Activated naive CD4-positive, alpha-beta T cell treated with anti-CD3 and anti-CD28 coated beads, Interleukin-2, amount 50 U/mL, for 72 hours (primary cell): ENCODE measurements at places on chromosomes 3 and 15. TPM values are rescaled to one million over a fixed set of nuclear protein-coding genes. Genes with fewer than 3 reads are reported as not detected.

AGBL1 gene
- total RNA-seq, result not detected

PEX5L gene
- not detected for total RNA-seq

EXD1 gene
- not detected for total RNA-seq

LRRN1 gene
- total RNA-seq, result 0.16 TPM

LOXL1 gene
- total RNA-seq, result 0.78 TPM

PDZRN3 gene
- total RNA-seq, result not detected

CA12 gene
- 0.95 TPM for total RNA-seq

ALDH1L1 gene
- total RNA-seq, result 0.18 TPM

- DNase-seq, result no peak
Measured at GRCh38 chr3:43906849-43907507, 216.2 kb downstream of the ABHD5 start.

DNA sequence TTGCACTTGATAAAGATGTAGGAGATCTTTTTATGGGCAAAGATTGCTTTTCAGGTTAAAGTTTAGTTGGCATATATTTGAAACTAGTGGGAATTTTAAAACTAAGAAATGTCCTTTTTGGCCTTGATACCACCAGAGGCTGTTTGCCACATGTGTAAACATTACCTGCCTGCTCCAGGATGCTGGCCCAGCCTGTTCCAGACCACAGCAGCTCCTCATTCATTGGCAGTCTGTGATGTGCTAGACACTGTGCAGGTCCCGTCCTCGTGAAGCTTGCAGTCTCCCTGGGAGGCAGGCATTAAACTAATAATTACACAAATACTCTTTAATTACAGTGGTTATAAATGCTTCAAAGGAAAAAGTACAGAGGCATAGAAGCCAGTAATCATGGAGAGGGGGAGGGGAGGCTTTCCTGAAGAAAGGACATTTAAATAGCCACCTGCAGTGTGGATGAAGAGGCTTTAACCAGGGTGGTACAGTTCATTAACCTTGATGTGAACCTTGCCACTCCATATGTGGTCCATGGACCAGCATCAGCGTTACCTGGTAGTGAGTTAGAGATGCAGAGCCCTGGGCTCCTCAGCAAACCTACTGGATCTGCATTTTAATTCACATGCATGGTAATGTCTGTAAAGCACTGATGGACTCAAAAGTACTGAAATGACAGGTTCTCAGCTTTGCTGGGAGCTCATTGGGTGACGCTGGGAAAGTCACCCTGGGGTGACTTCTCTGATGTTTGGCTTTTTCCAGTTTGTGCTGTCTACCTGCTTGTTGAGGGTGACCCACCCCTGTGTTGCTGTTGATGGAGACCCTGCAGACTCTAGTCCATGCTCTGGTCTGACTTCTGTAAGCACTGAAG lies 5.3 kb downstream of the ZNF710 start:
- DNase-seq, result no peak

GRCh38 chr3:159806412-159806811 lies 182.2 kb upstream of the IL12A start:
- DNase-seq, result no peak

DNA sequence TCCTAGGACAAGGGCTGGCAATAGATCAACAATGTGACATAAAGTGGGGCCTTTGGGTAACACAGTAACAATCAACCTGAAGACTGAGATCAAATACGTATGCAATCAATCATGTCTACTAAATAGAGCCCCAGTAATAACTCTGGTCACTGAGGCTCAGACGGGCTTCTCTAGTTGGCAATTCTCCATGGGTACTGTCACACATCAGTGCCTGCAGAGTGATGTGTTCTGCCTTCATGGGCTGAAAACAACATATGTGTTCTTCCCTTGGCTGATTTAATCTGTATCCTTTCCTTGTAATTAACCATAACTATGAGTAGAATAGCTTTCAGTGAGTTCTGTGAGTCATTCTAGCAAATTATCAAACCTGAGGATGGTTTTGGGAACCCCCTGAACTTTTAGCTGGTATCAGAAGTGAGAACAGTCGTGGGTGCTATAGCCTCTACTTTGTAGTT lies 113.6 kb downstream of the TMCO5A start:
- DNase-seq, result no peak

DNA sequence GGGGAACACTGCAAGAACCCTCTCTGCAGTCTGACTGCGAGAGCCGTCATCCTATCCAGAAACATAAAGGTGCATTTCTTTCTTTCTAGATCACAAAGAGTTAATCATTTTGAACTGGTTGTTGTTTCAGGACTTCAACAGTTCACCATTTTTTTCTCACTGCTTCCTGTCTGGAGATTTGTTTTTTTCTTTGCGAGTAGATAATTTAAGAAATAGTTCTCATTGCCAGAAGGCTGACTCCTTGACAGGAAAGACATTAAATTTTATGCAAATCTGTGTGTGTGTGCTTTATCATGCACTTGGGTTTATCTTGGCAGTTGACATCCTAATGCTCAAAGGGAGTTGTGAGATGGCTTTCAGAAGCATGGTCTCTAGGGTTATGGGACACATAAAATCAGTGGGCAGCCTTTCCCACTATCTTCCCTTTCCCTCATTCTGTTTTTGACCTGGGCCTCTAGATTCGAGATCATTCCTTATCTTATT lies 123.5 kb upstream of the TBL1XR1 start:
- no peak for DNase-seq

DNA sequence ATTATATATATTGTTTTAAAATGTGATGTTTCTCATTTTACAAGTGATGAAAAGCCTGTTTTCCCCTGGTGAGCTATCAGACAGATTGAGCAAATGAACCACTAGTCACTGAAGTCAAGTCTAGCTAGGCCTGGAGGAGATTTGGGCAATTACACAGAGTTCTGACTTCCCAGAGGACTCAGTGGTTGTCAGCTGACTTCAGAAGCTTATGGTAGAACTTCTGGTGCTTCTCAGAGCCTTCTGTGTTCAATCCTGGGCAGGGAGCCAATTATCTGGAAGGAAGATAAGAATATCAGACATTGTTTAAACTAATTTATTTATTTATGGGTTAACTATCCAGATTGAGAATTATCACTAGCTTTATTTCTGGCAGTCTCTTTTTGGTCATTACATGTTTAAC lies 37.7 kb upstream of the NAALADL2 start:
- no peak for DNase-seq

DNA sequence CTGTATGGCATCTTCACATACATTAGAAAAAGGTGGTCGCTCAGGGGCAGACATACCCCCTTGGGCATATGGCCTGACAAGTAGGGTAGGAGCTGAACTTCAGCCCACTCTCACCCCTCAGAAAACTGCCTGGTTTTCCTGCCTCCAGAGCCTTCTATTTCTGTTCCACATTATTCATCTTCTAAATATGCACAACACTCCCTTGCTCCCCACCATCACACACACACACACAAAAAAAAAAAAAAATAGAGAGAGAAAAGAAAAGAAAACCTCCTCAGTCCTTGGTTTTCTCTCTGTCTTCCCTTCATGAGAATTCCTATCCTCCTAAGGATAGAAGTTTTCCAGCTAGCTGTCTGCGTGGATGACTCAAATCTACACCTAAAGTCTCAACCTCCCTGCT lies 5.6 kb upstream of the ROPN1 start:
- DNase-seq, result no peak

DNA sequence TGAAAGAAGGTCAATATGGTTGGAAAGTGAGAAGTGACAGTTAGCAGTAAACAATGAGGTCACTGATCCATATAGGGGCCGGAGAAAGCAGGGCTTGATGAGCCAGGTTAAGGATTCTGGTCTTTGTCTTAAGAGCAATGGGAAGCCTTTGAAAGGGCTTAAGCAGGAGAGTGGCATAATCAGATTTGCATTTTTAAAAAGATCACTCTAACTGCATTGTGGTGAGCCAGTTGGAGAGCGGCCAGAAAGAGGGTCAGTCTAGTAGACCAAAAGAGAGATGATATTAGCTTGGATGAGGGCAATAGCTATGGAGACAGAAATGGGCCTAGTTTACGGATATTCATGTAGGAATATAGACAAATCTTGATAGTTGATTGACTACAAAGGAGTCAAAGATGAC lies 46.6 kb downstream of the CPNE4 start:
- DNase-seq, result no peak

GRCh38 chr3:113628316-113628715 lies 68.1 kb downstream of the USF3 start:
- no peak for DNase-seq

DNA sequence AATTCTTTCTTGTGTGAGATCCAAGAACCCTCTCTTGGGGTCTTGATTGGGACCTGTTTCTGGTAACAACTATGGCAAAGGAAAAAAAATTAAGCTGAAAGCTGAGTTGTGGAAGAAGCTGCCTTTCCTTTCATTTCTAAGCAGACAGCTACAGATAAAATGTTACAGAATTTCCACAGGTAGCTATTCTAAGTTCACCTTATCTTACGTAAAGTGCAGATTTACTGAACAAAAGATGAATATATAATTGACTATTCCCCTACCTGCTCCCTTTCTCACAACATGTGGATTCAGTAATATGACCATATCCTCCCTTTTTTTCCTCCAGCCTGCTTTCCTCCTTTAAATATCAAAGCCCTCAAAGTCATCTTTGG lies 36.6 kb downstream of the CLEC3B start:
- DNase-seq, result no peak

DNA sequence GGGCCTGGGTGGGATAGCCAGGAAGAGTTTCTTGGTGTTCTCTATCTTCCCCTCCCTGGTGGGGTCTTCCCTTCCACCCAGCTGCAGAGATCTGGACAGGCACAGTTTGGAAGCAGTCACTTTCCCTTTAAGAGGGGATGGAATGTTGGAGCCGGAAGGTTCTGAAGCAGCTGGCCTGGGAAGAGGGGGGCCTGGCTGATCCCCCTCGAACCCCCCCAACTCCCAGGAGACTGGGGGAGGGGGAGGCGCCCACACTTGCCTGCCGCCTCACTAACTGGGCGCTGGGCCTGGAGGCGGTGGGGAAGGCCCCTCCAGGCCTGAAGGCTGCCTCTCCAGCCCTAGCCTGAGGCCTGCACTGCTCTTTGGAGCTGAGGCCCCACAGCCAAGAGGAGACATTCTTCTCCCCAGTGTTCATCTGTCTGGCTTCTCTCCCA lies 1.4 kb downstream of the DVL3 start:
- no peak for DNase-seq

DNA sequence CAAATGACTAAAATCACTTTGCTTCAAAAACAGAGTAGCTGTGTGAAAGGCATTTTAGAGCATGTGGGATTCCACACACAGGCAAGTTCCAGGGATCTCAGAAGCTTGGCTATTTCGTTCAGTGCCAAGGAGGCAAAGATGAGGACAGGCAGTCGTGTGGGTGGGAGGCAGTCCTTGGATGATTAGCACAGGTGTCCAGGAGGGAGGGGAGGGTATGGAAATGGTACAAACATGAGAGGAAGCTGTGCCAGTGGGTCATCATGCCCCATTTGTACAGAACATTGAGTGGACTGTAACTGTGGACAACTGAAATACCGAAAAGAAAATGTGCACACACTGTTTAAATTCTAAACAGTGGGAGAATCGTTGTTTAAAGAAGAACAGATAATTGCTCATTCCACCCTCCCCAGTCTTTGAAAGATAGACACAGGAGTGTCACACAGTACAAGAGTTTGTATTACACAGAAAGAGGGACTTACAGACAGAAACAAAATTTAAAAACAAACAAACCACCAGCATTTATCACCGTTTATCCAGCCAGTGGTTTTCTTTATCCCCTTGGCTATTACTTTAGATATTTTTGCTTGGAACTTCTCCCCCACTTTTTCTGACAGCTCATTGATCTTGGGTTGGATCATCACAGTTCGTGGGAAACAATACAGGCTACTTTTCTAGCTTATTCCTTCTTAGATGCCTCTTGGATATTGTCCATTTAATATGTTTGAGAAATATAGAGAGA lies 122.9 kb downstream of the GREM1 start:
- DNase-seq, result no peak

DNA sequence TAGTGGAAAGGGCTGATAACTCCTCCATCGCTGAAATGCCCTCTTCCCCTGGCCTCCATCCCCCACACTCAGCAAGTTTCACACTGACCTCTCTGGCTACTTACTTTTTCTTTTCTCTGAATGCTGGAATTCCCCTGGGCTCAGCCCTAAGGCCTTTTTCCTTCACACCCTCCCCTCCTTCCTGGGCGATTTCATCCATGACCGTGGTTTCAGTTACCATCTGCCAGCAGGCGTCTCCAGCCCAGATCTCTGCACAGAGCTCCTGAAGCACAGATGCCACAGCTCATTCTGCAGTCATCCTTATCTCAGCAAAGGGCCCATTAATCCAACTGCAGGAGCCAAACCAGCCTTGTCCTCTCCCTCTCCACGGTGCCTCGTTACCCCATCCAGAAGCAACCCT lies 114.0 kb downstream of the RFTN1 start:
- no peak for DNase-seq

GRCh38 chr15:50358845-50359244 lies 3.8 kb upstream of the GABPB1 start:
- DNase-seq, result no peak

GRCh38 chr3:158743664-158744566 lies 11.7 kb upstream of the RARRES1 start:
- DNase-seq, result no peak

DNA sequence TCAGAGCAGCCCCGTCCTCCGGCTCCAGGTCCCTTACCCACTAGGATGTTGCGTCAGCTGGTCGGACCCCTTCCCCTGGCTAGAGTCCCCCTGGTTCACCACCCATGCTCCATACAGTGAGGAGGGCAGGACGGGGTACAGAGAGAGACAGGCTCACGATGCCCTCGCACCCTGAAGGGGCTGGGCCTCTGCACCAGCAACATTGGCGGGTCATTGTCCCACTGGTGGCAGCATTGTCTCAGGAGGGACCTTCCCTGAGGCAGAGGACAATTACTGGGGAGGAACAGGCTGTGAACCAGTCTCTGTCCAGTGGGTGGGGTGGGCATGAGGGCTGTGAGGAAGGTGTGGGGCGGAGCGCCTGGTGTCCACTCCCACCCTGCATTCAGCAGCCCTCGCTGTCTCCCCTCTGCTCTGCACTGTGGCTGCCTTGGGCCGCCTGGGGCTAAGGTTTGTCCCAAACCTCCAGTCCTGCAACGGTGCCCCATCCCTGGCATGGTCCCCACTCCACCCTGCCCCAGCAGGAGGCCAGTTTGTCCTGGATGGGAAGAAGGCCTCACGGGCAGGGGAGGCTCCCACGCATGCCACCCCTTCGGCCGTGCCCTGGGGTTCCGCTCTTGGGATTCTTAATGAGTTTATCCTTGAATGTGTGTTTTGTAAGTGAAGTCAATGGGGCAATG lies 48.0 kb upstream of the KLF13 start:
- peak; percentile 41 for DNase-seq

DNA sequence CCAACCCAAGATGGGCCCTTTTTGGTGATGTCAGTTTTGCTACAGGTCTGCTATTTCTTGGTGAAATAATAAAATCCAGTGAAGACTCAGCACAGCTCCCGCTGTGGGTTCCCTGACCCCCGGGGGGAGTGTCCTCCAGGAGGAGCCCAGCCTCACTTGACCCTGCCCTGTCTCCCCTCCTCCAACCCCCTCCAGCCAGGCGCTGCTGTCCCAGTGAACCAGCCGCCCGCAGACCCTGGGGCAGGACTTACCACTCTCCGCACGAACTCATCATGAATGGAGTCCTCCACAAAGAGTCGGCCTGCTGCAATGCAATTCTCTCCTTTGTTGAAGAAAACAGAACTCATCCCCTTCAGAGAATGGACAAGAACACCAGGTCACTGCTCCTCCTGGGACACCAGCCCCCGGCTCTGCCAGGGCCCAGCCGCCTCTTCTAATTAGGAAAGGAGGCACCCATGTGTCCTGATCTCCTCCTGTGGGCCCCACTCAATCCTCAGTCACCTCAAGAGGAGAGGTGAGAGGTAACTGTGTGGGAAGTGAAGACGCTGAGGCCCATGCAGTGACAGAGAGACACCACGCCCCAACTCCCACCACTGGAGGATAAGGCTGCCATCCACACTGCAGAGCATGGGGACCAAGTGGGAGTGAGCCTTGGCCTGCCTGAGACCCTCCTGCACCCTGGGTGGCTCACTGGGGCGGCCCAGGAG lies 28.8 kb upstream of the SLC41A3 start:
- peak; percentile 44 for DNase-seq
